ENCODE measurements at places on chromosomes 16 and 17.

GRCh38 chr17:28720247-28720996, 637 bp downstream of the RPL23A start:
- no peak for DNase-seq

GRCh38 chr17:65553009-65553645, 8.3 kb downstream of the AXIN2 start:
- DNase-seq: no peak

DNA sequence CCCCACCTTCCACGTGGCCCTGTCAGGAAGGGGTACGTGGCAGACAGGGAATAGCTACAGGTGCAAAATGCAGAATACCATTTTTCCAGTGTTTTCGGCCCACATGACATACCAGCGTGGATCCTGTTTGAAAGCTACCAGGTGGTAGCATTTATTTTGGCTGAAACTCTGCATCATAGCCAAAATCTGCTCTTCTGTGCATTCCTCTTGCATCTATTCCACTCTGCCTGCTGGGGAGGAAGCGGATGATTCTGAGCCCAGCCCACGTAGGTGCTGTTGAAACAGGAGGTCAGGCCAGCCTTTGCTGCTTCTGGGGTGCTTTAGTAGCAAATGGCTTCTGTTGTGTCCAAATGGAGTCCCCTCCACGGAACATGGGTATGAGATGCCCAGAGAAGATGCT, 670.9 kb upstream of the EEF2KMT start:
- no peak for DNase-seq

DNA sequence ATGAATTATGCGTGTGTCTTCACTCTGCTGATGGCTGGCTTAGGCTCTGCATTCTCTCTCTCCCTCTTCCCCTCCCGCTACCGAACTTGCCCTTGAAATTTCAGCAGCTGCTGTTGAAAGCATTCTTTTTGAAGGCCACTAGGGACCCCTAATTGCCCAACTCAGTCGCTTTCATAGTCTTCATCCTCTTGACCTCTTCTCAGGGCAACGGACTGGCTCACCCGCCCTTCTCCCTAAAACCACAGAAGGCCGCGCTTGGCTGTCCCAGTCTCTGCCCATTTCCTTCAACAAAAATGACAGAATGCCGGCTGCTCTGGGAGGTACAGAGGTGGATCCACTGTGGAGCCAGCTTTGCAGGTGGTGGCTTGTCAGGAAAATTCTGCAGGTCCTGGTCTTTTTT, 21.0 kb upstream of the FMNL1 start:
- no peak for DNase-seq

GRCh38 chr17:68710976-68711375, 109.8 kb upstream of the FAM20A start:
- DNase-seq: no peak

- DNase-seq: no peak
These were observed 184.6 kb upstream of the C17orf78 start for GRCh38 chr17:37191219-37191618.

DNA sequence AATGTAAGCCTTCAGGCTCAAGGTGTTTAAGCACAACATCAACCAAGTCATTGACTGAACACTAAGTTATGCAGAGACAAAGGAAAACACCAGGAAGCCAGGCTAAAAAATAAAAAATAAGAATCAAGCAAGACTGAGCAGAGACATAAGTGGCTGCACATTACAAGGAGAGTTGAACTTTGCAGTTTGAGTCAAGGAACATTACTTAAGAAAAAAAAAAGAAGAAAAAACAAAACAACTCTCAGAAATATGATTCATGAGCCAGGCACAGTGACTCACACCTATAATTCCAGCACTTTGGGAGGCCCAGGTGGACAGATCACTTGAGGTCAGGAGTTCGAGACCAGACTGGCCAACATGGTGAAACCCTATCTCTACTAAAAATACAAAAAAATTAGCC, 168.1 kb downstream of the C16orf95 start:
- no peak for DNase-seq

DNA sequence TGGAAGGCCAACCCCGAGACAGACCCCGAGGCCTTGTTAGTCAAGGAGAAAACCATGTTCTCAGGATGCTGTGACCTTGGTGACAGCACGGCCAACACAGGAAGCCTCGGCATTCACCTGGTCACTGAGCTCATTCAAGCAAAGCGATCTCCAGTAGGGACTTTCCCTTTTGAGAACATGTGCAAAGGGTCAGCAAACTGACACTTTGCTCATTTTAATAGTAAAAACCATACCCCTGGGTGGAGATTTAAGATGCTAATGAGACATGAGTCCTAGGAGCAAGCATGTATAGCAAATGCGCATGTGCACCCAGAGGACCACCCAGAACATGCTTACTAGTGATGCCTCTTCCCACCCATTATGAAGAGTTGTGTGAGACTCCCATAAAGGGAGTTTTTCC, 5.7 kb upstream of the SULT1A2 start:
- no peak for DNase-seq
